ENCODE measurements at places on chromosomes 12 and 14.

DNA sequence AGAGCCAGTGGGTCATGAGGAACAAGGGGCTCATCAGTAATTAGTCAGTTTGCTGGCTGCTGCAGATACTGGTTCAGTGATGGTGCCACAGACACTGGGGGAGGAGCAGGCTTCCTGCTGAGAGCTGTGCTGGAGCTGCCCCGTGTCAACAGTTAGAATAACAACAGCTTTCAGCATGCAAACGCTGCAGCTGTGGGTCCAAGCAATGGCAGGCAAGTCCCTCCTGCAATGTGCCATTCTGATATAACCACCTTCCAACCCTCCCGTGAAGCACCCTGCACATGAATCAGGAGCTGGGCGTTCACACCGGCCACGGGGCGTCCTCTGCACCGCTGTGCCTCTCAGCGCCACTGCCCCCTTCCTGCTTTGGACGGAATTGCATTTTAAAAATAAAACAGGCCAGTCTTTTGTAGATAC lies 258.4 kb upstream of the SFSWAP start:
- DNase-seq = no peak

DNA sequence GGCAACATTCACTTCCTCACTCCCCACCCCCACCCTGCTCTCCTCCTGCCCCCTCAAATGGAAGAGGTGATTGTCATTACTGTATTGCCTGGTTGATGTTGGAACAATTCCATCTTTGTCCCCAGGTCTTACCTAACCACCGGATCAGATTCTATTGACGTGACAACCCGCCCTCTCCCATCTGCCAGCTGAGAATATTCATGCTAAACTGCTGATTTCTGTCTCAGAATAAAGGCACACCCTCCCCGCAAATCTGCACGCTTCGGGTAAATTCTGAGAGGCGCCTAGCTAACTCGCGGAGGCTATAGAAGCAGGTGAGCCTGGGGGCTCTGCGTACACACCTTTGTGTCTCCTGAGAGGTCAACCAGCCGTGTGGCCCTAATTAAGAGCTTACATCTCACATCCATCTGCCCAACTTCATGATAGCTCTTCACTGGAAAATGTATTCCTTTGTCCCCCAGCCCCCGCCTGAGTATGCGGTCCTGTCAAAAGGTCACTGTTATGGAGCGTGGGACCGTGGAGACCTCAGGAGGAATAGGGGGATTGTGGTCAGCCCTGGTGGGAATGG lies 1054.3 kb downstream of the VRK1 start:
- DNase-seq = no peak

GRCh38 chr12:68037616-68038255 lies 48.5 kb downstream of the IFNG-AS1 start:
- no peak for DNase-seq

GRCh38 chr14:56273951-56274350 lies 155.7 kb downstream of the PELI2 start:
- no peak for DNase-seq

DNA sequence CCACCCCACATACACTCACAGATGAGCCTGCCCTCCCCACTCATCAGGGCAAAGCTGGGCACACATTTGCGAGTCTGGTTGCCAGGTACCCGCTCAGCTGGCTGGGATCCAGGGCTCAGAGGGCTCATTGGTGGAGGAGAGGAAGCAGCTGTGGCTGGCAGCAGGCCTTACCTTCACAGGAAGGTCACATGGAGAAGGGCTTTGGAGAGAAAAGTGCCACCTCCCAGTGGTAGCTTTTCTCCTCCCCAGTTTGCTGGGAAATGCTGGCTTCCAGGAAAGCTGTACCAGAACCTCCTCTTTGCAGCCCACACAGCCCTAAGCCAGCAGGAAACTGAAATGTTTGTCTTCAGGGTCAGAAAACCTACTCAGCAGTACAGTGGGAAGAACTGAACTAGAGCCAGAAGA lies 55.6 kb downstream of the LGMN start:
- peak; percentile 96 for DNase-seq

- DNase-seq = no peak
These were observed 16.2 kb upstream of the NOP2 start for GRCh38 chr12:6584293-6584692.

DNA sequence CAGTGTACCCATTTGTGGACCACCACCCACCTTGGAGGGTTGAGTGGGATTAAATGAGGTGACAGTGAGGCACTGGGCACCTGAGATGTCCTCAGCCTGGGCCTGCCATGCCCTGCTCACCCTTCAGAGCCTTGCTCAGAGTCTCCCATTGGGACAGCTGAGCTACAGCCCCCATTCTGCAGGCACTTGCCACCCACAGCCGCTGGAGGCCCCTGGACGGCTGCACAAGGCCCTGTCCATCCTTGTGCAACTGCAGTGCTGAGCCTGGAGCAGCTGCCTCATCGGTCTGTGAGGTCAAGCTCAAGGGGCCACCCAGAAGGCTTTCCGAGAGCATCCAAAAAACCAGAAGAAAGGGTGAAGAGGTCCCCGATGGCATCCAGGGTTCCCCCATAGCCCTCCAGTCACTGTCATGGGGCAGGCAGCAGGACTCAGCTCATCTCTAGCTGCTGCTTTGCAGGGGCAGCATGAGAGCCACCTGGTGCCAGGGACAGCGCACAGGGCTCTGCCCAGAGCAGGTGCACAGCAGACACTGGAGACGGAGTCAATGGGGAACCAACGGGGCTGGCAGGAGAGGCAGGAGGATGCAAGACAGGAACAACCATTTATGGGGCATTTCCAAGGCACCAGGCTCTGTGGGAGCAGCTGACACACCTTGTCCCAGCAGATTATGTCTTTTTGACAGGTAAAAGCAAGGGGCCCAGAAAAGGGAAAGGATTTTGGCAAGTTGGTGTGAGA lies 84.6 kb downstream of the ARL6IP4 start:
- DNase-seq = no peak

DNA sequence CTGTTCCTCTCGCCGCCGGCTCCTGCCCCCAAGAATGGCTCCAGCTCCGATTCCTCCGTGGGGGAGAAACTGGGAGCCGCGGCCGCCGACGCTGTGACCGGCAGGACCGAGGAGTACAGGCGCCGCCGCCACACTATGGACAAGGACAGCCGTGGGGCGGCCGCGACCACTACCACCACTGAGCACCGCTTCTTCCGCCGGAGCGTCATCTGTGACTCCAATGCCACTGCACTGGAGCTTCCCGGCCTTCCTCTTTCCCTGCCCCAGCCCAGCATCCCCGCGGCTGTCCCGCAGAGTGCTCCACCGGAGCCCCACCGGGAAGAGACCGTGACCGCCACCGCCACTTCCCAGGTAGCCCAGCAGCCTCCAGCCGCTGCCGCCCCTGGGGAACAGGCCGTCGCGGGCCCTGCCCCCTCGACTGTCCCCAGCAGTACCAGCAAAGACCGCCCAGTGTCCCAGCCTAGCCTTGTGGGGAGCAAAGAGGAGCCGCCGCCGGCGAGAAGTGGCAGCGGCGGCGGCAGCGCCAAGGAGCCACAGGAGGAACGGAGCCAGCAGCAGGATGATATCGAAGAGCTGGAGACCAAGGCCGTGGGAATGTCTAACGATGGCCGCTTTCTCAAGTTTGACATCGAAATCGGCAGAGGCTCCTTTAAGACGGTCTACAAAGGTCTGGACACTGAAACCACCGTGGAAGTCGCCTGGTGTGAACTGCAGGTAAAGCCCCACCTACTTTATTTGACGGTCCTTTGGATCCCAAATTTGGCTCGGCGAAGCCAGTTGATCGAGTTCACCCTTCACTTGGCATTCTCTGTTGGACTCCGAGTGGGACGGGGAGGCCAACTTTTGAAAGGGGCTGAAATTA lies 1.5 kb downstream of the WNK1 start:
- DNase-seq = peak; percentile 79

GRCh38 chr12:102496591-102496990 lies 16.2 kb upstream of the IGF1 start:
- DNase-seq = no peak

DNA sequence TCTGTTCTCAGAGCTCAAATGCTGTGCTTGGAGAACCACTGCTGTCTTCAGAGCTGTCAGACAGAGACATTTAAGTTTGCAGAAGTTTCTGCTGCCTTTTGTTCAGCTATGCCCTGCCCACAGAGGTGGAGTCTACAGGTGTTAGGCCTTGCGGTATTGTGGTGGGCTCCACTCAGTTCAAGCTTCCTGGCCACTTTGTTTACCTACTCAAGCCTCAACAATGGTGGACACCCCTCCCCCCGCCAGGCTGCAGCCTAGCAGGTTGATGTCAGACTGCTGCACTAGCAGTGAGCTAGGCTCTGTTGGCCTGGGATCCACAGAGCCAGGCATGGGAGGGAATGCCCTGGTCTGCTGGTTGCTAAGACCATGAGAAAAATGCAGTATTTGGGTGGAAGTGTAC lies 323.8 kb downstream of the BCAT1 start:
- DNase-seq = no peak

DNA sequence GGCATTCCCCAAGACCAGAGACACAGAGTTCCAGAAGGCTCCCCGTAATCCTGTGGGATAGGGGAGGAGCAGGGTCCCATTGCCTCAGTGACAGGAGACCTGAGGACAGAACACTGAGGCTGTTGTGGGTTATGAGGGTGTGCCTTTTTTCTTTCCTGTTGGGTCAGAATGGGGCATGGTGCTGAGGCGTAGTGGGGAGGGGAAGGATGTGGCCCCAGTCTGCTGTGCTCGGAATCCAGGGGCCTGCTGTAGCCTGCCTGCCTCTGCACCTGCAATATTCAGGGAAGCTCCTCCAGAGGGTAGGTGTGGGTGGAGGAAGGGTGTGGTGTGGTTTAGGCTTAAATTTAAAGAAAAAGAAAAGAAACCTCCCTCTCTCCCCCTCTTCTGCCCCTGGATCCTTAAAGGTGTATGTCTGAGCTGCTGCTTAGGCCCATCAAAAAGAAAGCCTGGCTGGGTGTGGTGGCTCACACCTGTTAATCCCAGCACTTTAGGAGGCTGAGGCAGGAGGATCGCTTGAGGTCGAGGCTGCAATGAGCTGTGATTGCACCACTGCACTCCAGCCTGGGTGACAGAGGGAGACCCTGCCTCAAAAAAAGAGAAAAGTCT lies 18.7 kb downstream of the PLEKHG3 start:
- peak; percentile 31 for DNase-seq

DNA sequence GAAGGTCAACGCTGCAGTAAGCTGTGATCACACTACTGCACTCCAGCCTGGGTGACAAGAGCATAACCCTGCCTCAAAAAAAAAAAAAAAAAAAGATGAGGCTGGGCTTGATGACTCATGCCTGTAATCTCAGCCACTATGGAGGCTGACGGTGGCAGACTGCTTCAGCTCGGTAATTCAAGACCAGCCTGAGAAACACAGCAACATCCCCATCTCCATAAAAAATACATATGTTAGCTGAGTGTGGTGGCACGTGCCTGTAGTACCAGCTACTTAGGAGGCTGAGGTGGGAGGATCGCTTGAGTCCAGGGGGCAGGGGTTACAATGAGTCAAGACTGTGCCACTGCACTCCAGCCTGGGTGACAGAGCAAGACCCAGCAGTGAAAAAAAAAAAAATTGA lies 50.4 kb downstream of the GXYLT1 start:
- DNase-seq = no peak

DNA sequence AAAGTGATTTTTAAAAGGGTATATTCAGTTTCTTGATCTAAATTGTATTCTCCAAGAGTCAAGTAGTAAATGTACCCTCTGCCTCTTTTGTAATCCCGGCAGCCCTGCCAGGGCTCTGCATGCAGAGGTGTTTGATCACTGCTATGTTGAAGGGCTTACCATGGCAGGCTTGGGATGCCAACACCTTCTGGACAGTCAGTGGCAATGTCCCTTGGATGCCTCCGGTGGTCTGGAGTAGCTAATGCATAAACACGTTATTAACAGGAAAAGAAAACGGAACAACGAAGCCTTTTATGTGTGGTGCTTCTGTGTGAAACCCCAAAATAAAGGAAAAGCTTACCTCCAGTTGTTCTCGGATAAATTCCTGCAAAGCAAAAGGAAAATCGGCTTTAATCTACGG lies 19.9 kb downstream of the EIF2B2 start:
- DNase-seq = no peak

DNA sequence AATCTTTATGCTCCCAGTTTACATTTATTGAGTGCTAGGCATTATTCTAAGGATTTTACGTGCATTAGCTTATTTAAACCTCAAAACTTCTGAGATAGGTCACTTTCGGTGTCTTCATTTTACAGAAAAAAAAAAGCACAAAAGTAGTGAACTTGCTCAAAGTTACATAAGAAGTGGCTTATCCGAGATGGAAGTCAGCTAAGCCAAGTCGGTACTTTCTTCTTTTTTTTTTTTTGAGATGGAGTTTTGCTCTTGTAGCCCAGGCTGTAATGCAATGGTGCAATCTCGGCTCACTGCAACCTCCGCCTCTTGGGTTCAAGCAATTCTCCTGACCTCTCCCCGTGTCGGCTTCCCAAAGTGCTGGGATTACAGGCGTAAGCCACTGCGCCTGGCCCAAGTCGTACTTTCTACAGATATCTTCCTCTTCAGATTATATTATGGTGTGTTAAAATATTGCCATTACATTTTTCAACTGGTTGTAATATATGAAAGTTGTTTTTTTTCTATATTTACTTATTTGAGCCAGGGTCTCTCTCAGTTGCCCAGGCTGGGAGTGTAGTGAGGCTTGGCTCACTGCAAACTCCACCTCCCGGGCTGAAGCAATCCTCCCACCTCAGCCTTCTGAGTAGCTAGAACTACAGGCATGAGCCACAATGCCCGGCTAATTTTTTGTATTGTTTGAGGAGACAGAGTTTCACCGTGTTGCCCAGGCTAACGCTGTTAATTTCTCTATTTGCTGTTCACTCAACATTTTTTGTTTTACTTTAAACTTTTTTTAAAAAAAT lies 8.9 kb downstream of the DPPA3 start:
- no peak for DNase-seq

DNA sequence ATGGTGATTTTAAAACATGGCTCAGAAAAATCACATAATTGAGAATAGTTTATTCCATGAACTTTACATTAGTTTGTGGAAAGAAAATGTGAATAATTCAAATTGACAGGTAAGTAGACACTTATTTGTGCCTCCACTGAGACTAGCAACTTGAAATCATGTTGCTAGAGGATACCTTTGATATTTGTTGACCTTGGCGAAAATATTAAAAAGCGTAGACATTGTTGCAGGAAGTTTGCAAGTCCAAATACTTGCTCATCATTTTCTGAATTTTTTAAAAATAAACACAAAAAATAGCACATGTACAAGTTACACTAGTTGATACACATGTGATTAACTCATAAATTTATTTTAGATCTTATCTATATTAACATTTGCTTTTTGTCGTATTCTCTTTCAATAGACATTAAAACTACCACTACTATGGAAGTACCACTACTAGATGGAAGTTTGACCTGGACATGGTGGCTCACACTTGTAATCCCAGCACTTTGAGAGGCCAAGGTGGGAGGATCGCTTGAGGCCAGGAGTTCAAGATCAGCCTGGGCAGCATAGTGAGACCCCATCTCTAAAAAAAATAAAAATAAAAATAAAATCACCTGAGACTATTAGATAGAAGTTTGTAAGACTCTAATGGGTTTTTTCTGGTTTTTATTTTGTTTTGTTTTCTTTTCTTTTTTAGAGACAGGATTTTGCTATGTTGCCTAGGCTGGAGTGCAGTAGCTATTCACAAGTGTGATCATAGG lies 24.3 kb downstream of the VEZT start:
- DNase-seq = no peak
